ENCODE measurements at places on chromosomes 6 and 20.

DNA sequence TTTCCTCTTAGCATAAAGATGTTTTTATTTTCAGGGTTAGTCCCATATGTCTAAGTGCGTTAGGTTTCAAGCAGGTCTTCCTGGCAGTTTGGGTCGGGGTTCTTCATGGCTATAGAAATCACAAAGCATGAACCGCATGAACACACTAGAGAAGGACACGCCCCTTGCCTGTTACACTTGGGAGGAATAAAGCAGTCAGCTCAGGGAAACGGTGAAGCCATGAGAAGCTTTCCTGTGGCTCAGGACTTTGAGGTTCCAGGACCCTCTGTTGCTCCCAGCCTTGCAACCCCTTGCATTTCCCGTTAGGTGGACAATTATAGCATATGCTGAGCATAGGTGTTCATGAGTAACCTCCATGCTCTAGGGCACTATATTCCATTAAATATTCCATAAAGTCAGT, 96.7 kb downstream of the SYCP2 start:
- no peak for DNase-seq

DNA sequence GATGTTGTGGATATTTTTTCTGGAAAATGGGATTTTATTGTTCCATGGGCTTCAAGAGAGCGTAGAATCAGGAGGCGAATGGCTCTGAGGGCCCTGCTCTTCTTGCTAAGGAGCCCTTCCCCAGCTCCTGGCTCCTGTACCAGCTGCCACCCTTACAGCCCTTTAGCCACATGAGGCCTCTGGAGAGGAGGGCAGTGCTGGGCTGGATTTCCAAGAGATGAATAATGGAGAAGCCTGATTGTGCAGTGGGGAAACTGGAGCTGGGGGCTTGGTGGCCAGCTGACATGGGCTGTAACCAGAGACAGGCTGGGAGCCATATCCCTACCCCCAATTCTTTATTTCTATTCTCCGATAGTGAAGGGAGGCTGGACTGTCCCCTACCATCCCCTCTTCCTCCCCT, 9.2 kb downstream of the LRRC73 start:
- DNase-seq: no peak

GRCh38 chr6:96089173-96089572, 73.4 kb downstream of the FUT9 start:
- no peak for DNase-seq

- no peak for DNase-seq
Measured at GRCh38 chr20:35497320-35497719, 32.1 kb downstream of the C20orf173 start.

GRCh38 chr20:43669332-43669731, 2.4 kb downstream of the MYBL2 start:
- DNase-seq: peak; percentile 9

GRCh38 chr20:37193821-37194220, 14.5 kb upstream of the MROH8 start:
- DNase-seq: no peak

- no peak for DNase-seq
Measured at GRCh38 chr20:53059848-53060247, 87.7 kb downstream of the TSHZ2 start.

DNA sequence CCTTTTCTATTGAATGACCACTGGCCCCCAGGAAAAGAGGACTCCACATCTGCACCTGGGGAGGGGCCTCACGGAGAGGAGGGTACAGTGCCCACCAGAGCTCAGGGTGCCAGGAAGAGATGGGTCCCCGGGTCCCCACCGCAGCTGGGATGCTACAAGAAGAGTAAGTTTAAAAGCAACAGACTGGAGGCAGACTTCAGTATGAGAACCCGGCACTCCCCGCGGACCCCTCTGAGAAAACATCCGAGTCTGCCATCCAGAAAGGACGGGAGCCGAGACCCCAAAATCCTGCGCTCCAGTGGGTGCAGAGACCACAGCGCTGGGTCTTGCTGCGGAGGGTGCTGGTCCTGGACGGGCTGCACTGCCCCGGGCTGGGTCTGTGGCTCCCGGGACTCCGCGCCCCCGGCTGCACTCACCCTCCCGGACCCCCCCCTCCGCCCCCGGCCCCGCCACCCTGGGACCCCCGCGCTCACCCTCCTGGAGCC, 350 bp downstream of the HELZ2 start:
- no peak for DNase-seq

DNA sequence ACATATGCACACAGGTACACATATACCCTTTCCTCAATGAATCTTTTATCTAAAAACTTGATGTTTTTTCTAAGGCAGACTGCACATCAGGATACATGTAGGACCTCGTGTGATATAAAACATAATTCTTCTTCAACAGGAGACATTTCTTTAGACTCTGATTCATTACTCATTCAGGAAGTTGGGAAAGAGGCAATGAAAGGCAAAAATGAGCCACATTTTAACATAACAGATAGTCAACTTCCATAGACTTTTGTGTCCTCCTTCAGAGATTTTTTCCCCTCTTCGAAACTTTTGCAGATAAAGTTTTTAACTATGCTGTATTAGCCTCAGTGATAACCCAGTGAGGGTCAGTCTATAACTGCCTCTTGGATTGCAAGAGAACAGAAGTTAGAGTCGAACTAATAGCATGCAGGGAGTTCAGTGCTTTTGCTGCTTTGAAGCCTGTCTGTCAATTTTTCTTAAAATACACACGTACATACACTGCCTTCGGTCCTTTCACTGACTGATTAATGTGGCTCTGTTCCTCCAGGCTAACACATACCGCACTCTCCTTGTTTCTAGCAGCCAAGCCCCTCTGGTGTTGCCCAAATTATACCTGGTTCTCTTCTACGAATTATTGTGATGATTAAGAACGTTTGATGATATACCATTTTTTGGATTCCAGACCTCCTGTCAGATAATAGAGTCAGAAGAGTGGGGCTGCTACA, 562.5 kb upstream of the MAP3K7 start:
- peak; percentile 16 for DNase-seq
